Kidney glomerular epithelial cell (primary cell): ENCODE measurements at places on chromosomes 5 and 9.
A peak's percentile ranks its signal among the peaks of the same experiment; 100 is the strongest.

GRCh38 chr5:143646961-143647360 is 165.0 kb upstream of the HMHB1 start:
- DNase-seq: no peak

GRCh38 chr9:113620377-113621161 is 157.0 kb downstream of the RGS3 start:
- peak; percentile 99 for DNase-seq

- DNase-seq: no peak
Observed at GRCh38 chr5:179152941-179153340, 92.8 kb downstream of the ZNF354C start.

DNA sequence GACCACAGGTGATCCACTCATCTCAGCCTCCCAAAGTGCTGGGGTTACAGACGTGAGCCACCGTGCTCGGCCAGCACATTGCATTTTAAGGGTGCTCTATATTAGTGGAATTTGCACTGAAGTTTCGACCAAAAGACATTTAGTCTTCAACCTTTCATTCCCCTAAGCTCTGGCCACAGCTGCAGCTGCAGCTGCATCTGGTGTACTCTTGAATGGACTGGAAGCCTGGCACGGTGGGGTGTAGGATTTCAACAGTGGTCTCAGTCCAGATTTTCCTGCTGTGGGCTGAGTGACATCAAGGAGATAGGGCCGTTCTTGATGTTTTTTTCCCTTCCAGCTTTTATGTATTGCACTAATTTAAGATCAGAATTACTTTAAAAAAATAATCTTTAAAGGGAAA is 255.2 kb downstream of the PDZD2 start:
- DNase-seq: no peak

- DNase-seq: no peak
Observed at GRCh38 chr5:123085638-123086286, 3.3 kb upstream of the PRDM6 start.

GRCh38 chr9:108331596-108331995 is 524.2 kb downstream of the ACTL7B start:
- no peak for DNase-seq

DNA sequence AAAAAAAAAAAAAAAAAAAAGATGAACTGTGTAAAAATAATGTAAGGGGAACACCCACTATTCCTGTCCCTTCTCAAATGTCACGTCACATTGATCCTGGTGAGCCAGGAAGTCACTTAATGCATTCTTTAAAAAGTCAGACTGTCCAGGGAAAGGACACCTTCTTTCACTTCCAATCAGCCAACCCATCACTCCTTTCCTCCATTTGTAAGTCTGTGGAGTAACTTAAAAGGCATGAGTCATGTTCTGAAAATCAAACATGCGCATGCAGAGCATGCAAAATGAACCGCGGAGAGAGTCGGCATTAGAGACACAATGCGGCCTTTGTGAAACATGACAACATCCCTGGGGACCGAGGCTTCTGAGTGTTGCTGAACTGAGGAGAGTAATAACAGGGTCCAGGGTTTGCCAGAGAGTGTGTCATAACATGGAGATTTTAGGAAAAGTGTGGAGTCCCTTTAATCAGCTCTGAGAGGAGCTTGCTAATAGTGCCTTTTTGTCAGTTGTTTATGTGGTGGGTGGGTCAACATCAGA is 77.6 kb upstream of the SEMA6A start:
- DNase-seq: peak; percentile 49

DNA sequence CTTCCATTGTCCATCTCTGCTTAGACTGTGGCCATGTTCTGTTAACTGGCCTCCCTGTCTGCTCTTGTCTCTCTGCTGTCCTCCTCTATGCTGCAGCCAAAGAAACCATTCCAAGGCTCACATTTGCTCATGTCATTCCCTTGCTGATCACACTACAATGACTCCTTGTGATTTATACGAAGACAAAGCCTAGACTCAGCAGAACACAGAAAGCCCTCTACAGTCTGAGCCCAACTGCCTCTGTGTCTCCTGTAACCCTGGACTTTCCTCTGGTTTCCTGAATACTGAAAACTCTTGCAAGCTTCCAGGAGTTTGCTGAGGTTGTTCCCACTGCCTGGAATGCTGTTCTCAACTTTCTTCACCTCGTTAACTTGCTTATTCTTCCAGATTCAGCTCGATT is 191.8 kb downstream of the TMEM38B start:
- DNase-seq: no peak
